ENCODE measurements at places on chromosomes 16 and 17.
A peak's percentile ranks its signal among the peaks of the same experiment; 100 is the strongest.

GRCh38 chr16:2212362-2213324 is 2.0 kb upstream of the BRICD5 start:
- no peak for DNase-seq

DNA sequence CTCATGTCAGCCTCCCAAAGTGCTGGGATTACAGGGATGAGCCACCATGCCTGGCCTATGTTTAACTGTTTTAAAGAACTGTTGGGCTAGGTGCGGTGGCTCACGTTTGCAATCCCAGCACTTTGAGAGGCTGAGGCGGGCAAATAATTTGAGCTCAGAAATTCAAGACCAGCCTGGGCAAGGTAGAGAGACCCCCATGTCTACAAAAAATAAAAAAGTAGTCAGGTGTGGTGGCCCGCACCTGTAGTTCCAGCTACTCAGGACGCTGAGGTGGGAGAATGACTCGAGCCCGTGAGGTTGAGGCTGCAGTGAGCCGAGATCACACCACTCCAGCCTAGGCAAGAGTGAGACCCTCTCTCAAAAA is 1.9 kb upstream of the ITGAL start:
- DNase-seq: no peak

- DNase-seq: peak; percentile 69
These were observed 22.6 kb downstream of the AKAP1 start for GRCh38 chr17:57107498-57108101.

GRCh38 chr17:77563439-77564102 is 394.9 kb upstream of the TNRC6C start:
- DNase-seq: no peak

DNA sequence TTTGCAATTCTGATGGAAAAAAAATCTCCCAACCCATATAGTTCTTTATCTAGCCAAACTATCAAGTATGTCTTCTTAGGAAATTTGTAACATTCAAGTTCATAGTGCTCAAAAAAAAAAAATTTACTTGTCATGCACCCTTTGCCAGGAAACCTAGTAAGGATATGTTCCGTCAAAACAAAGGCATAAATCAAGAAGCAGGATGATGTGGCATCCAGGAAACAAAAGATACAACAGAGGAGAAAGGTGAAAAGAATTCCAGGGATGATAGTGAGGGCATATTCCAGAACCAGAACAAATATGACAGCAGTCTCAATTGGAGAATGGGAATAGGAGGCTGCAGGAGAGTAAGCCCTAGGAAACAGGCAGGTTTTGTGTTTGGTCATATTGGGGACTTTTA is 104.6 kb downstream of the SPAG9 start:
- no peak for DNase-seq
